ENCODE measurements at places on chromosomes 13 and 19.

DNA sequence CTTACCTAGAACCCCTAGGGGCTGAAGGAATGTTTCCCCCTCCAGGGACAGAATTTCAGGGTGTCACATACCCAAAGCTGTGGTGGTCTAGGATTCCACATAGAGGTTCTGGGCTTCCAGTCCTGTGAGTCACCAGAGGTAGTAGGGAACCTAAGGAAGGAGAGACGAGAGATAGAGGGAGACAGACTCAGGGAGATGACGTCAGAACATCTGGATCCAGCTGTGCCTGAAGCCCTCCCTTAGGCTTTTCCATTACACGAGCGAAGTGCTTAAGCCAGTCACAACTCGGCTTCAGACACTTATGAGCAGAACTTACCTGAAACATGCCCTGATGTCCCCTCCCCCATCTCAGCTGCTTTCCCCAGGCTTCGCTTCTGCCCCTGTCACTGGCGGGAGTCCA, 11.8 kb upstream of the SELENOW start:
- peaks cover 3% of the 10 kb centered on the region for H3K4me1 ChIP-seq
- peaks cover 6% of the 10 kb centered on the region for H3K27me3 ChIP-seq
- no peak overlapping the region for H3K4me3 ChIP-seq
- H3K27ac ChIP-seq = no peak overlapping the region
- DNase-seq = no peak
- no peaks in the 10 kb centered on the region for H3K36me3 ChIP-seq

- no peak for DNase-seq
- no peaks in the 10 kb centered on the region for H3K36me3 ChIP-seq
- H3K27me3 ChIP-seq = peaks cover 43% of the 10 kb centered on the region
- H3K27ac ChIP-seq = no peak overlapping the region
- H3K4me1 ChIP-seq = peaks cover 3% of the 10 kb centered on the region
Measured at GRCh38 chr19:35986664-35987570, 8.1 kb upstream of the SDHAF1 start.

DNA sequence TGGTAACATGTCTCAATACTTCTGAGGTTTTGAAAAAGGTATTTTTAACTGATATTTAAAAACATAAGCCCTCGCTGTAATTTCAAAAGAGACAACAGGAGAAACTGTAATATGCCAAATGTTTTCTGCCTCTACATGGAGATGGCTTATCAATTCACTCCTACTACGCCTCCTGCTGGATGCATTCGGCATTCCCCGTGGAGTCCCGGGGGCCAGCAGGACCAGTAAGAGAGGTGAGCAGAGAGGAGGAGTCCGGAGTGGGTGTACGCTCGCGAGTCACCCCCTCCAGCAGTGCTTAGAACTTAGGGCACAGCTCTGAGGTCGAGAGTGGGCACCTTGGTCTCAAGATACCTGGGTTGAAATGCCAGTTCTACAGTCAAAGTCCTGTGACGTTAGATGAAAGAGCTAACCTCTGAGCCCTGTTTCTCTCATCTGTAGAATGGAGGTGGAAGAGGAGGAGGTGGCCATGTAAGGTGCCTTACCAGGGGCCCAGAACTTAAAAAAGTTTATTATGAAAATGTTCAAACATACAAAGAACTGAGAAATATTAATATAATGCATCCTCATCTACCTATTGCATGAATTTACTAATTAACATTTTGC, 110.2 kb downstream of the STK24 start:
- peak overlapping the region; percentile 59 for H3K27ac ChIP-seq
- no peaks in the 10 kb centered on the region for H3K27me3 ChIP-seq
- DNase-seq = peak; percentile 48

DNA sequence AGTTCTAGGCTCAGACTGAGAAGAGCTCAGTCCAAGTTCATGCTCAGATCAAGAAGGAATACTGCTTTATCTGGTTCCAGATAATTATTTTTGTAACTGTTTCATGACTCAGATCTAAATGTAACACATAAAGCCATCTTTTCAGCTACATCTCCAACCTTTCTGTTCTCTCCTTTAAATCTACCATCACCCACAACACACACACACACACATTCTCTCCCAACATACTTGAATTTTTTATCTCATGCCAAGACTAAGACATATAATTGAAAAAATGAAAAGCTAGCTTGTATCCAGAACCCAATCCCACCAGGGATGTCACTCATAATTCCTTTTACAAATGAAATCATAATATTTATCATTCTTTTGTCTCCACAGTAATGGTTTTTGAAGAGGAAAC, 7.6 kb downstream of the KATNAL1 start:
- DNase-seq = no peak
- no peak overlapping the region for H3K4me3 ChIP-seq
- H3K36me3 ChIP-seq = peaks cover 4% of the 10 kb centered on the region
- peaks cover 24% of the 10 kb centered on the region for H3K4me1 ChIP-seq

GRCh38 chr19:53947624-53948023, 15.1 kb upstream of the CACNG8 start:
- H3K4me1 ChIP-seq = no peaks in the 10 kb centered on the region
- no peaks in the 10 kb centered on the region for H3K36me3 ChIP-seq
- no peak overlapping the region for H3K27ac ChIP-seq
- peaks cover 14% of the 10 kb centered on the region for H3K27me3 ChIP-seq
- H3K4me3 ChIP-seq = no peak overlapping the region
- no peak for DNase-seq

DNA sequence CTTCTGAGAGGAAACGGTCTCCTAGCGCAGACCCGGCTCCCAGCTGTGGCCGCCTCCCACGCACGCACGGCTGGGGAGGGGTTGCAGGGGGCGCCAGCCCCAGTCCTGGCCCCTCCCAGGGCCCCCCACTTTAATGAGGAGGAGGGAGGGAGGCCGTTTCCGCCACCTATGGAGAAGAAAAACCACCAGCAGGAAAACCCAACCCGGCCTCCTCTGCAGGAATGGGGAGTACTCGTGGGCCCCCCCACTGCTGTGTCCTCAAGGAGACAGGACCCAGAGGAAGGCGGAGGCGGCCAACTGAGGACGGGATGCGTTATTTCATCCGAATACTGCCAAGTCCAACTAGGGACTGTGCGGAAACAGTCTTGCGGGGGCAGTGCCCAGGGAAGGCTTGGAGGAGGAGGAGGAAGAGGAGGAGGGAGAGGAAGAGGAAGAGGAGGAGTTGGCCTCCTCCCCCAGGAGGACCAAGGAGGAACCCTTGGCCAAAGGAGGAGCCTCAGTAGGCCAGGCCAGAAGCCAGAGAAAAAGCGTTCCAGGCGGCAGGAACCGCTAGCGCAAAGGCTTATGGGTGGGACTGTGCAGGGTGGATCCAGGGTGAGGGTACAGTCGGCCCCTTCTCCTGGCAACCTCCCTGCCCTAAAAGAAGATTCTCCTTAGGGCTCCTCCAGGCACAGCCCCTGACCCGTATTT, 3.9 kb upstream of the SSBP4 start:
- peak overlapping the region; percentile 67 for H3K4me3 ChIP-seq
- H3K36me3 ChIP-seq = peaks cover 2% of the 10 kb centered on the region
- DNase-seq = no peak
- peaks cover 60% of the 10 kb centered on the region for H3K4me1 ChIP-seq
- peak overlapping the region; percentile 86 for H3K27ac ChIP-seq

- peaks cover 18% of the 10 kb centered on the region for H3K27me3 ChIP-seq
- H3K4me1 ChIP-seq = no peaks in the 10 kb centered on the region
- no peak overlapping the region for H3K4me3 ChIP-seq
- H3K36me3 ChIP-seq = no peaks in the 10 kb centered on the region
- no peak overlapping the region for H3K27ac ChIP-seq
Measured at GRCh38 chr13:102567857-102568256, 28.9 kb upstream of the TPP2 start.

GRCh38 chr13:24181991-24182702, 21.6 kb downstream of the SPATA13 start:
- H3K27ac ChIP-seq = peak overlapping the region; percentile 23
- DNase-seq = no peak
- H3K4me1 ChIP-seq = peaks cover 43% of the 10 kb centered on the region
- no peak overlapping the region for H3K4me3 ChIP-seq
- H3K27me3 ChIP-seq = no peaks in the 10 kb centered on the region

Data from activated CD8-positive, alpha-beta T cell treated with anti-CD3 and anti-CD28 coated beads, Interleukin-2, amount 10 ng/mL, durations not matched to agents 7 days and 5 days (primary cell).